ENCODE measurements at places on chromosomes 3 and 15.

- DNase-seq, result no peak
These were observed 9.5 kb downstream of the CCR9 start for GRCh38 chr3:45895686-45896468.

GRCh38 chr3:105805404-105805803, 63.4 kb downstream of the CBLB start:
- no peak for DNase-seq

GRCh38 chr3:127034195-127034989, 51.5 kb downstream of the PLXNA1 start:
- no peak for DNase-seq

- DNase-seq, result no peak
These were observed 53.8 kb downstream of the IQSEC1 start for GRCh38 chr3:13019243-13020095.

- no peak for DNase-seq
These were observed 45.4 kb downstream of the HEG1 start for GRCh38 chr3:125010393-125010792.

Measured in activated CD4-positive, alpha-beta T cell treated with anti-CD3 and anti-CD28 coated beads for 4 hours (primary cell).